CD4-positive, alpha-beta T cell treated with Interleukin-10 for 1 hour (primary cell): ENCODE measurements at places on chromosomes 12 and 14.
A peak's percentile ranks its signal among the peaks of the same experiment; 100 is the strongest.

- no peak for DNase-seq
These were observed 299.2 kb downstream of the GLT1D1 start for GRCh38 chr12:129152351-129153104.

DNA sequence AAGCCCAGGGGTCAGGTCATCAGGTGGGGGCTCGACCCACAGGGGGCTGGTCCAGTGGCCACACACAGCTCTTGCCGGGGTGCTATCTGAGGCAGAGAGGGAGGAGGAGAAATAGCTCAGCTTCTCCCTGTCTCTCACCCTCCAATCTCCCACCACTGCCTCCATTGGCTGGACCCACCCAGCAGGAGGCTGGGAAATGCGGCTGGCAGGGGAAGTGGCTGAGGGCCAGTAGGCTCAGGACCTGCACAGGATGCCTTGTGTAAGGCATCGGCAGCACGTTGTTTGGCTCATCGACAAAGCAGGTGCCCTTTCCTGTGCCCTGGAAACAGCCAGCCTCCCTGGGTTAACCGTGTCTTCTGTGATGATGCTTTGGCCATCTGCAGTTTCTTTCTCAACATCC lies 58.8 kb upstream of the SLC24A4 start:
- no peak for DNase-seq

GRCh38 chr12:64518396-64518795 lies 66.5 kb downstream of the TBK1 start:
- no peak for DNase-seq

DNA sequence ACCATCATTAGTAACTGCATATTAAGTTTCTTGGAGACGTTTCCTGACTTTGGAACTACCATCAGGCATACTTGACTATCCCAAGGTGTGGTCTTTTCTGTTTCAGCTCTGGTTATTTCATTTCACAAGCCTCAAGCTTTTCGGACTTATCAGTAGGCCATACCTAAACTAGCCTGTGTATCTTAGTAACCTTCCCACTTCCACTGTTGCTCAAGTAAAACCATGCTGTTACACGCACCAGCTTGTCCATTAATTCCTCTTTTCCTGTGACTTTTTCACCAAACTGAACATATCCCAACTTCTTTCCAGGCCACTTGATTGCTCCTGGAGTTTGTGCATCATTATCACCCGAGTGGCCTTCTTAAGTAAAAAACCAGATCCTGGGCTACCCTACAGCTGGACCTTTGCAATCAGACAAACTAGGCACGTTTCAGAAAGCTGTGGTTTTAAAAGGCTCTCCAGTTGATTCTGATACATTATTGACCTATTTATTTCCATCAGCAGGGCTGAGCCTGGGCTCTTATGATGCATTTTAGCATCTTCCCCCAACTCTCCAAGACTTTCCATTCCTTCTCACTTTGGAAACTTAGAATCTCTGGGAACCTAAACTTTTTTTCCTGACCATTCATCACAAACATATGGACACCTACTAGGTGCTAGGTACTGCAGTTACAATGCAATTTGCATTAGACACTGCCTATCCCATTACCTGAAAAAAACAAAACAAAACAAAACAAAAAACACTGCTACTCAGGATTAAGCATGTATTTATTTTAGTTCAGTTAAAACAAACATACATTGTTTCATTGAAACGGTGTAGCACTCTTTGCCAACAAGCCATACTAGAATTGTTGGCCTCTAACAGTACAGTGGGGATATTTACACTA lies 14.9 kb downstream of the SLC38A2 start:
- no peak for DNase-seq

DNA sequence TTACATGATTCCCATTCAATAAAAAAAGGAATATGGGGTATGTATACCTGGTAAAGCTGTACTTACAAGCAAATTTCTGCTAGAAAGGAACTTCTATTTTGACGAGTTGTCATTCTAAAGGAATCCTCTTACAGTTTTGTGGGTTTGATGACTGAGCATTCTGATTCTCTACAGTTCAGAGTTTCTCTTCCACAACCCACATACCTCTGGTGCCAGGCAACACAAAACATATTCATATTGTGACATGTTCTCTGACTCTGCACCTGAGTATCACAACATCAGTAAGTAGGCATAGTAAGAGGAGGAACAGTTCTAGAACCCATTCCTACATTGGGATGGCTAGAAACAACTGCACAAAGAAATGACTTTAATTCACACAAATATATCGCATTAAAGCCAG lies 636.6 kb downstream of the MED13L start:
- no peak for DNase-seq

DNA sequence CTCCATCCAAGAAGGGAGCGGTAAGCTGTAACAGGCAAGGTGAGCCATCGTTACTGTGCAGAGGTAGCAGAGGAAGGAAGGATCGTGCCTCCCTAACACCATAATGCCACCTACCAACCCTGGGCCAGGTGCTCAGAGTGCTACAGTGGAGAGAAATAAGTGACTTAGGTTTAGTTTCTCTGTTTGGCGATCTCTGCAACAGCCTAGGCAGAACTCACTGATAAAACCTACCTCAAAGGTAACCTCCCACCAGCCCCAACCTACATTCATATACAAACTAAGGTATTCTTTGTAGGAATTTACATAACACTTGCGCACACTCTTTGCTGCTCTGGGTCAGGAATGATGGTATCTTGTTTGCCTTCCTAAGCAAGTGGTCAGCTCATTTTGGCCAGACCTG lies 93.4 kb upstream of the TMEM132D start:
- DNase-seq: no peak

DNA sequence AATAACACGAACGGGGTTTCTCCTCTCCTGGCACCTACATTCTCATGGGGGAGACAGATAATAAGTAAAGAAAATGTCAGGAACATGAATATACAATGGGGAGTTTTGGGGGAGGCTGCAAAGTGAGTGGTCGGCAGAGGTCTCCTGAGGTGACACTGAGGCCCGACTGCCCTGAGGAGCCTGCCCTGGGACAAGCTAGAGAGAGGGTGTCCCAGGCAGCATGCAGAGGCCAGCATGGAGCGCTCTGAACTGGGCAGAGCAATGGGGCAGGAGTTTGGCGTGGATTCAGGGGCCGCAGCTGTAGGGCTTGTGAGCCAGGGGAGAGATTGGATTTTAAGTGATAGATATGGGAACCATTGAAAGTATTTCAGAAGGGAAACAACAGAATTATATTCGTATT lies 320.5 kb downstream of the CACNA1C start:
- no peak for DNase-seq

DNA sequence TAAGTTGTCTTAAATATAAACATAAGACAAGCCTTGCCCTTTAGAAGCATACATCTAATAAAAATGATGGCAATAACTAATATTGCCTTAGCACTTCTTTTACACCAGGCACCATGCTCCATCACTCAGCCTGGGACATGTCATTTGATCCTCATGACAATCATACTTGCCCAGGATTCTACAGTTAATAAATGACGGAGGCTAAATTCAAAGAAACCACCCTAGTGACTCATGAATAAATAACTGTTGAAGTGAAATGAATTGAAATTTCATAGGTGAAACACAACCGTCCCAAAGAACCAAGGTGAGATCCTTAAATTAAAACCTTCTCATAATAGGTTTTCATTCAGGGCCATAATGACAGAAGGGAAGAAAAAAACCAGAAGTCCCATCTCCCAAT lies 89.5 kb downstream of the GRIN2B start:
- DNase-seq: no peak

DNA sequence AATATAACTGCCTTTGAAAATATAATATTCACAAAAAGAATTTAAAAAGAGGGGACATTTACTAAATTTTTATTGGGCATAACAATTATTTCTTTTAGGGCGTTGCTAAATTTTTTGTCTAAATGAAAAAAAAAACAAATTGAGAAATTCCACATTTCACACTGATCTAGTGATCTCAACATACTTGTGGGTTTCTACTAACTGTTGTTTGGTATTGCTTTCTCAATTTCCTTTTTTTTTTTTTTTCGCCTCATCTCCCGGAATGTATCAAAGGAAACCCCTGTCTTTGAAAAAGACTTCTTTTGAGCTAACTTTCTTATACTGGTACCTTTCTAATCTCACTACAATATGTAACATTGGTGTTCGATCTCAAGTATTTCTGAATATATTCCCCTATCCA lies at the start of gene CLEC4D:
Gene CLEC4D, plus strand, starts transcription at position 248 of the 400 bp plus-strand sequence. CDS start 230 bp downstream, outside the sequence.
- DNase-seq: no peak

GRCh38 chr14:44798386-44799242 lies 163.1 kb downstream of the KLHL28 start:
- no peak for DNase-seq

- no peak for DNase-seq
These were observed 52.0 kb upstream of the CRY1 start for GRCh38 chr12:107145397-107145796.

DNA sequence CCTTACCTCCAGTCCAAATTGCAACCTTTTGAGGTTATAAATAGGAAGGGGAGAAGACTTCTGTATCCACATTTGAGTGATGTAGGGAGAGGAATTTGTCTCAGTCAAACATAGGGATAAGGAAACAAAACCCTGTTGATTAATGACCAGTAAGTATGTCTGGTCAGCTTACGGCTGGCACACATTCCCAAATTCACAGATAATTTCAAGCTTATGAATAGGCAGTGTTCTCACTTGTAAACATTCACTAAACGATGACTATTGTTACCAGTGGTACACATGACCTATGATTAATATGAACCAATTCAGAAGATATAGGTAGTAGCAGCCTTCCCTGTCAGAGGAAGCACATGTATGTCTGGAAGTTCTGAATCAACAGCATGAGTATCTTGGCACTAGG lies 33.0 kb upstream of the SLC5A8 start:
- DNase-seq: no peak

- peak; percentile 81 for DNase-seq
These were observed 3.6 kb upstream of the P2RX2 start for GRCh38 chr12:132614861-132615578.

DNA sequence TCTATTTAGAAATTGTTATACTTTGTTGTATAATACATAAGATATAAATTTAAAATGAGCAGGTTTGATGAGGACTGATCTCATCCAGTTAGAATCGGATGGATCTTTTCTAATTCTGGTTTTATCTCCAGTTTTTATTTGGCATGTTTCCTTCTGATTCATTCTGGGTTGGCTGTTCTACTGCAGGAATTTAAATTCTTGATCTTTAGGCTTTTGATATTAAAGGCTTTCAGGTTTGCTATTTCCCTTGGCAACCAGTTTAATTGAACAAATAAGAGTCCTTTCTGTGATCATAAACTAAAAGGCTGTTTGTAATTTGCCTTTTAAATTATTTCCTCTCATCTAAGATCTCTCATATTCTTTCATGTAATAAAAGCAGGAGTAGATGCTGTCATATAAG lies 83.4 kb downstream of the PDE6H start:
- no peak for DNase-seq

- DNase-seq: no peak
These were observed 1.6 kb upstream of the SLC7A8 start for GRCh38 chr14:23185063-23185462.

DNA sequence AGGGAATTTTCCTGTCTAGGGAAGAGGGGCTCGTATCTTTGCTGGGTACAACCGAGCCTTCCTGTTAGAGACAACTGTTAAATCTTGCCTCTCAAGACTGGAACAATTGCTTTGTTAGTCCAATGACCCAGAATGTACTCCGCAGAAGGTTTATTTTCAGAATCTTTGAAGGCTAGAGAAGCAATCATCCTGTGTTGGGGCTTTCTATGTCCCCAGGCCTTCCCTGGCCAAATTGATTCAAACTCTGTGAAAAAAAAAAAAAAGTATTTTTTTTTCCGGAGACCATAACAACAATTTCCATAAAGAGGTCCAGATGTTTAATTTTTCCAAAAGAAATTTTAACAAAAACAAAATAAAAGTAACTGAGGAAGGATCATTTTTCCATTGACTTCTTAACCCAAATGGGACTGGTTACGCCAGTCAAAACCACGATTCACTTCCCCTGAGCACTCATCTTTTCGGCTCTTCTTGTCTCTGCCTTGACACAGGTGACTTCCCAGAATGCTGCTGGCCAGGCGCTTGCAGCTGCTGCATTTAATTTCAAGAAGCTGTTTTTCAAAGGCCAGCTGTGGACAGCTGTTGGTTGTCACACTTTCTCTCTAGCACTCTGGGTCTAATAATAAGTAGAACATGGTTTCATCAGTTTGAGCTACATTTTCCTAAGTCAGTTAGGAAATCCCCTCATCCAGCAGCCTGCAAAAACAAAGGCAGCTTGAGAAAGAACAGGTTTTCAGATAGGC lies 81.6 kb upstream of the MANSC4 start:
- DNase-seq: no peak

GRCh38 chr14:79468486-79468885 lies 742.8 kb downstream of the DIO2 start:
- no peak for DNase-seq

GRCh38 chr14:85214471-85214870 lies 315.5 kb upstream of the FLRT2 start:
- no peak for DNase-seq

DNA sequence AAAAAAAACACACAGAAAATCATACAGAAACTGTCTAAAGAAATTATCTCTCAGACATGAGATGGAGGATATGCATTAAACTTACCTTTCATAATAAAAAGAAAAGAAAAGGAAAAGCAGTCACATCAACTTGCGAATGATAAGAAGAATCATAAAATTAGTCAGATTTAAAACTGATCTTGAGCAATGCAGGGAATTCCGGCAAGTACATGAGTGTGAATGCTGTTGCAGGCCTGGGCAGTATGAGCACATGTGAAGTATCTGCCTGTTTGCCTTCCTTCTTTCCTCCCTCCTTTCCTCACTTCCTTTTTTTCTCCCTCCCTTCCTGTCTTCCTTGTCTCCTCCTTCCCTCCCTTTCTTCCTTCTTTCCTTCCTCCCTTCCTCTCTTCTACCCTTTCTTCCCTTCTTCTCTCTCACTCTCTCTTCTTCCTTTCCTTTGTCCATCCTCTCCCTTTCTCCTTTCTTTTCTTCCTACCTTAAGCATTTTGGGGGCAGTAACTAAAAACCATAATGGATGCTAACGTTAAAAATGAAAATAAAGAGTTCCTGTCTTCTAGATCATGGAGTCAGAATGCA lies 38.5 kb upstream of the SLC6A15 start:
- DNase-seq: no peak

- DNase-seq: no peak
These were observed 432.2 kb upstream of the ATXN7L3B start for GRCh38 chr12:74105434-74105833.

- no peak for DNase-seq
These were observed 169.5 kb downstream of the CHST11 start for GRCh38 chr12:104626069-104626837.

DNA sequence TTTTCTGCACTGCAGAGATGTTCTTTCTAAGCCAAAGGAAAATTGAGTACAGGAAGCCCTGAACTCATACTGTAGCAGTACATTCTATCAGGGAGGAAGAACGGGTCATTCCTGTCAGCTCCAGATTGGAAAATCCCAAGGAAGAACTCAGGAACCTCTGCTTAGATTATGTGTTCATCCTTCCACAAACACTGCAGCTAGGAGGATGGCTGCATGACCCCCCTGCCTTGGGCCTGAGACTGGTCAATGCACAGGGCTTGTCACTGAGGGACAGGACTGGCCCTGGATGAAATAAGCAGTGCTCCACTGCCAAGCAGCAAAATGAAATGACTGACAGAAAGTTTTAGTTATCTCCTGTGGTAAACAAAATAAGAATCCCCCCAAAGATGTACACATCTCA lies 1406.8 kb upstream of the TMEM132C start:
- no peak for DNase-seq

GRCh38 chr14:49939884-49940510 lies 47.1 kb downstream of the ARF6 start:
- DNase-seq: no peak
